ENCODE measurements at places on chromosomes 2 and 18.

- DNase-seq: no peak
Measured at GRCh38 chr18:35458677-35459441, 38.9 kb downstream of the INO80C start.

GRCh38 chr2:75079575-75079974 lies 119.7 kb downstream of the TACR1 start:
- DNase-seq: no peak

- peak; percentile 32 for DNase-seq
Measured at GRCh38 chr2:115161081-115161770, 718.8 kb downstream of the DPP10 start.

- DNase-seq: no peak
Measured at GRCh38 chr2:191746346-191747169, 68.6 kb downstream of the NABP1 start.

GRCh38 chr2:48180557-48180956 lies 274.3 kb upstream of the FBXO11 start:
- DNase-seq: no peak

DNA sequence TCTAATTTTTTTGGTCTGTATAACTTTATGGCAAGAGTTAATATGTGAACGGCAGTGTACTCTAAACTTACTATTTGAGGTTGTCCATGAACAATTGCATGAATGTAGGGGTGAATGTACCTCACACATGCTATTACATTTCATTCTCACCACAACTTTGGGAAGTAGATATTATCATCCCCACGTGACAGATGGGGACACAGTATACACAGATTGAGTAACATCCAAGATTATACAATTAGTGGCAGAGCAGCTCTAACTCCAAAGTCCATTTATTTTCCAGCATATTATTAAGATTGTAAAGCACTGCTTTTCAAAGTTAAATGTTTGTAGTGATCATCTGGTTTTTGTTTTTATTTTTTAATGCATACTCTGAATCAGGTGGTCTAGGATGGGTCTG lies 622.1 kb upstream of the ZEB2 start:
- no peak for DNase-seq

- DNase-seq: no peak
Measured at GRCh38 chr2:171972329-171972982, 27.3 kb upstream of the METAP1D start.

DNA sequence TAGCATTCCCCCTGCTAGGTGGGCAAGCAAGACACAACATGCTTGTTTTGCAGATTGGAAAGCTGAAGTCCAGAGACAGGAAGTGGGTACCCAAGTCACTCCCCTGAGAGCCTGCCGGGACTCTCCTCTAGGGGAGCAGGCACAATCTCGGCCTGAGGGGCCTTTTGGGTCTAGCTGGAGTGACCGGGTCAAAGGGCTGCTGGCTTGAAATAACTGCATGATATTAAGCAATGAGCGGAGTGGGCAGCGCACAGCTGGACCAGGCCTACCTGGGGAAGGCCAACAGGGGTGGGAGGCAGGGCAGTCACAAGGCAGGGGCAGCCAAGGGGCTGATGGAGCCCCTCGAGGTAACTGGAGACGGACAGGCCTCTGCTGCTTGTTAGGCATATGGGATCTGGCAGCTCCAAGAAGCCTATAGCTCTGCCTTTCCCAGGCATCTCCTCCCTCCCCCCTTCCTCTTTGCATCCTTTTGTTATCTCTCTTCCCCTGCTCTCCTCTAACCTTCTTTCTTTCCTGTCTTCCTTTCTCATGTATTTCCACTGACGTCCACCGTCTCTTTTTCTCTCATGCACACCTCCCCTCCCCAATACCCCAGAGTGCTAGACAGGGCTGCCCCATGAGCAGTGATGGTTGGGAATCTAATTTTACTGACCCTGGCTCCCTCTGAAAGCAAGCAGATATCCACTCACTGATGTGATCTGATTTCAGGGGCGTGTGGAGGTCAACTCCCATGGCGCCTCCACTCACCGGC lies 237.5 kb downstream of the LOXHD1 start:
- no peak for DNase-seq

GRCh38 chr18:50320719-50321118 lies 33.2 kb upstream of the CXXC1 start:
- DNase-seq: no peak

DNA sequence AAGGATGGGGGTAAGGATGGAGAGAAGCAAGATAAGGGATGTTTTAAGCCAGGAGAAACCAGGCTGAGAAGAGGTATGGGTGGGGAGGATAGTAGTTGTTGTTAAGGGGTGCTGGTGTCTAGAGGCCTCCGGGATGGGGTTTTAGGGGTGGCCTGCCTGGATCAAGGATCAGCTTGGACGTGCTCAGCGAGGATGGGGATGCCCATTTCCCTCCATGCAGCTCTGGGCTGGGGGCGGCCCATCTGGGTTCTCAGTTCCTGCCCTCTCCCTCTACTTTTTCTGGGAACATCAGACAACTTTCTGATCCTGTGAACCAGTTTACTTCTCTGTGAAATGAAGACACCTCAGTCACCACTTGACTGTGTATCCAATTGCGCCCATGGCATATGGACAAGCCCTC lies 10.1 kb downstream of the B3GNT2 start:
- no peak for DNase-seq

- DNase-seq: no peak
Measured at GRCh38 chr2:181281206-181281832, 175.9 kb upstream of the ITGA4 start.

GRCh38 chr2:108918941-108919341 lies 70.1 kb downstream of the EDAR start:
- no peak for DNase-seq

- DNase-seq: no peak
Measured at GRCh38 chr2:232343821-232344220, 34.7 kb upstream of the ALPP start.

GRCh38 chr2:222445227-222445626 lies 20.9 kb downstream of the SGPP2 start:
- no peak for DNase-seq

DNA sequence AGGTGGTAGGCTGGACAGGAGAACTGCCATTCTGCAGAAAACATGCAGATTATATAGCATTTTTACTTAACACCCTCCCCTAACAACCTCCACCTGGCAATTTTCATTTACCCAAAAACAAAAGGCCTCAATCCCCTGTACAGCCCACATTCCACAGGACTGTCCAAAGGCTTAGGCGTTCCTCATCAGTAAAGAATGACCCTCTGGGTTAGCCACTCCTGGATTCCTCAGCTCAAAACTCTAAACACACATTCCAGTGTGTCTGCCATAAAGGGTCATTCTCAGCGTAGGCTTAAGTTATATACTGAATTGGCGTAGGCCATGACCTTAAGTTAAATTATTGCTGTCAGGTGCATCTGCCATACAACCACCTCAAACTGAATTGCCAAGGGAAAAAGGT lies 261.8 kb upstream of the CHAC2 start:
- DNase-seq: no peak

- DNase-seq: no peak
Measured at GRCh38 chr18:34544930-34545329, 165.2 kb upstream of the DTNA start.

- DNase-seq: no peak
Measured at GRCh38 chr18:29596959-29597358, 1420.0 kb upstream of the CDH2 start.

DNA sequence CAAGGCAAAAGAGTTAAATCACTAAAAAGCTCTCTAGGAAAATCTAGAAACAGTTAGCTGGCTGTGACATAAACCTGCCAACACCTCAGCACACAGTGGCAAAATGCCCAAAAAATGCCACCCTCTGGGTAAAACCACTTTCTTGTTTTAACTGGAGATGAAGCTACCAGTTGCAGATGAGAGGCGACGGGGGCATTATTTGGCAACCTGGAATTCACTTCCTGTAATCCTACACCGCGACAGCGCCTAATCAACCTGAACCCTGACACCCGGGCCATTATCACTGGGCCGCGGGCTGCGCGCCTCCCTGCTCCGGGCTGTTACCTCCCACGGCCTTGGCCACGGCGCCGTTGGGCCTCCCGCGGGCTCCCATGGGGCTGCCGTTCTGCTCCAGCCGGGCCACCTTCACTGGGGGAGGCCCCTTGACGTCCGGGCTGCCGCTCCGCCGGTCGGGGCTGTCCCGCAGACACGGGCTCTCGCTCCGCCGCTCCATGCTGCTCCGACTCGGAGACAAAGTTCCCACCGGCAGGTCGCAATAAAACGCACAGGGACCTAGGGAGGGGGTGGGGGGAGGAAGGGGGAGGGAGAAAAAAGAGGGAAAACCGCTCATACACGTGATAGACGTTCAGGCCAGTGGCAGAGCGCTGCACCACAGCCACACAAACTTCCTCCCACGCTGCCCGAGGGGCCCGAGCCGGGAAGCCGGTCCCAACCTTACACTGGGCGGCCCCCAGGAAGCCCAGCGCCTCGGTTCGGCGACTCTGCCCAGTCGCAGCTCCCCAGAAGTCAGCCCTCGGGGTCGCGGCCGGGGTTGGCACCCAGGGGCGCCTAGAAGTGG lies 2.0 kb downstream of the SATB2 start:
- DNase-seq: no peak

GRCh38 chr2:62343206-62343605 lies 147.3 kb downstream of the B3GNT2 start:
- no peak for DNase-seq

- no peak for DNase-seq
Measured at GRCh38 chr2:9737053-9737875, 106.0 kb upstream of the TAF1B start.

DNA sequence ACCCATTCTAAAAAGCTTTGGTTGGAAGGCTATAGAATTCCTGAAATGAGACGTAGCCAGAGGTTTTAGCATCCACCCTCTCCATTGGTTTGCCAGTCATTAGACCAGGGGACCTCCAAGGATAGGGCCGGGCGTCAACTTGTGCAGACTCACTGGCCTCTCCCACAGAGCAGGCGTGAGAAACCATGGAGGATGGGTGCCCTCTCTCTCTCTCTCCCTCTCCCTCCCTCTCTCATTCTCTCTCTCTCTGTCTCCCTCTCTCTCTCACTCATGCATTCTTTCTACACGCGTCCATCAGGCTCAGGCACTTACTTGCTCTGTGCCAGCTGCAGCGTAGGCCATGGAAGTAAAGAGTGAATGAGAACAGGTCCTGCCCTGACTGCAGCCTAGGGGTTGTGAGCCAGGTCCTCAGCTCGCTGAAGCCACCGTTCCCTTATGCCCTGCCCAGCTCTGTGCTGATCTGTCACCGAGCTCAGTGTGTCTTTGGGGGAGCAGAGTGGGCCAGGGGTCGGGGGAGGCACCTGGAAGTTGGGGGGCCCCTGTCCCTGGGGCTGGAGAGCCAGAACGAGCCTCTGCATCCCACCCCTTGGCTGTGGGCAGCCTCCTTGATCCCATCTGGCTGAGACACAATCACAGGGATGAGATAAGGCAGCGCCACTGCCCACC lies 304.4 kb upstream of the HS6ST1 start:
- no peak for DNase-seq

DNA sequence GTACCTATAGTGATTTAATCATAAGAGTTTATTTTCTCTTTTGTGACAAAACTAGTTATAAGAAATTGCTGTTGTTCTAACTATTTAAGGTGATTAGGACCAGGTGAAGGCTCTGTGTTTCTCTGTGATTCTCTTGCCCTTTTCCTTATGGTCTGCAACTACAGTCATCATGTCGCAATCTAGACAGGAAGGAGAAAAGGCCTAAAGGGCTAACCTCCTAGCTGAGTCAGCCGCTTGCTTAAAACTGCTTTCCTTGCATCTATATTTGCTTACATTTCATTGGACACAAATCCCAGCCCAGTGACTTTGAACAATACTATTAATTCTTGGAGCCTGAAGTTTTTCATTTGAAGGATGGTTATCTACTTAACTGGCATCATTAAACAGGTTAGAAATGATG lies 93.1 kb downstream of the PIK3C3 start:
- no peak for DNase-seq

DNA sequence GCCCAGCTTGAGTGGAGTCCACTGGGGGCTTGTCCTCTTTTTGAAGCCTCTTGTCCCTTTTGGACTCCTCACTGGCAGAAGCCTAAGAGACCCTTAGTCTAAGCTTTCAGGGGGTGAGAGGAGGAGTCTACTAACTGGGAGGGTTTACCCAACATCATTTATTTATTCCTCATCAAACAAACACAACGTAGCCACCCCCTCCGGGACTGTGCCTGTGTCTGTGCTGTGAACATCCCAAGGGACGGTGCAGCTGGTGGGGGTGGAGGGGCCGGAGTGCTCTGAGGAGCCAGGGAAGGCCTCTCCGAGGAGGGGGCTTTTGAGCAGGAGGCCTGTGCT lies 42.7 kb upstream of the TAF1B start:
- DNase-seq: no peak

DNA sequence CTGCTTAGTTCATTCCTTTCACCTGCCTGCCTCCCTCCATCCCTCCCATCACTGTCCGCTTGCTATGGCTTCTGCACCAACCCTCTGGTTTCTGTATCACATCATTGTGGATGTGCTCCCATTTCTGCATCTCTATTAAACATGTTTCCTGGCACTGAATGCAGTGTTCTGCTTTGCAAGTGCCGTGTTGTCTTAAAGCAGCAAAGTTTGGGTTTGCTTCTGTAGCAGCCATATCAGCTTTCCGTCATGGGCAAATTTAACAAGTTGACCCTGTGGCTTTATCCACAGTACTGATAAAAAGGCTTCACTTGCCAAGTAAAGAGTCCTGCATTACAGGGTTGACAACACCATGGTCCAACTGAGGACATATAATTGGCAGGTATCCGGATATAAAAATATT lies 165.5 kb downstream of the PTGR3 start:
- no peak for DNase-seq

GRCh38 chr18:79841936-79842335 lies 44.2 kb downstream of the KCNG2 start:
- no peak for DNase-seq

DNA sequence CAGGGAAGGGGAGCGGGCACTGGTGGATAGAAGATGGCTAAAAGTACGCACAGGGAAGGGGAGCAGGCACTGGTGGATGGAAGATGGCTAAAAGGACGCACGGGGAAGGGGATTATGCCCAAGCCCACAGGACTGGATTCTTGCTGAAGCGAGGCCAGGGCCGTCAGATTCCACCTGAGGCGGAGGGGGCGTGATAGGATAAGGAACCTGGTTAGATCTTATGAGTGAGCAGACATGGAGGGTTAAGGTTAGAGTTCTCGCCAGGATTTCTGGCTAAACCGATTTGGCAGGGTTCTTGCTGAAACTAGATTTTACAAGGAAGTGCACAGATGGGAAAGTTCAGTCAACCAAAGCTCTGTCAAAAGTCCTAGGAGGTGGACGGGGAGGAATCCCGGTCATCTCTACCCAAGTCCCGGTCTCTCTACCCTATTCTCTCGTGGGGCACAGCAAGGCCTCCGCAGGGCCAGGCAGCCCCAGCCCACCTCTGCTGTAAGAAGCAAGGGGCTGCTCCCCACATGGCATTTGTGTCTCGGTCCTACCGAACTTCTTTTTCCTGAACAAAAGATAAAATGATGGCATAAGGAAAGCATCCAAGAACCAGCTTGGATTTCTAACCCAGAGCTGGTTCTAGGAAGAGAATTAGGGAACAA lies 140.8 kb downstream of the PTGR3 start:
- no peak for DNase-seq

GRCh38 chr18:47585914-47586313 lies 334.5 kb upstream of the SKOR2 start:
- no peak for DNase-seq

- DNase-seq: no peak
Measured at GRCh38 chr2:123415678-123416077, 609.4 kb upstream of the CNTNAP5 start.
